ENCODE measurements at places on chromosomes 6 and 20.

- no peak for DNase-seq
Measured at GRCh38 chr6:73017476-73017875, 207.8 kb downstream of the KHDC1L start.

DNA sequence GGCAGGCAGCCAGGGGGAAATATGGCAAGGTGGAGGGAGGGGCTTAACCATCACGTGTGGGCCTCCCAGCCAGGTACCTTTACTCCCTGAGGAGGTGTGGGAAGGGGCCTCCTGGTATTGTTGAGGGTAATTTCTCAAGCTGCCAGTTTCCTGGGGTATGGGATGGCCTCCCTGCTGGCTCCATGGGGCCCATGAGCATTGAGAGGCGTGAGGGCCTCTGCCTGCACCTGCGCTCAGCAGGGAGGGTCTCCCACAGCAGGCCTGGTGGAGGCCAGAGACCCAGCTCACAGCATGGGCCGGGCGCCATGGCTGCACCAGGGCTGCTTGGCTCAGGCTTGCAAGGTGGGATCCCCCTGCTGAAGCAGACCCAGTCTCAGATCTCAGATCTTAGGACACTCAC is 113.0 kb downstream of the GRM4 start:
- no peak for DNase-seq

DNA sequence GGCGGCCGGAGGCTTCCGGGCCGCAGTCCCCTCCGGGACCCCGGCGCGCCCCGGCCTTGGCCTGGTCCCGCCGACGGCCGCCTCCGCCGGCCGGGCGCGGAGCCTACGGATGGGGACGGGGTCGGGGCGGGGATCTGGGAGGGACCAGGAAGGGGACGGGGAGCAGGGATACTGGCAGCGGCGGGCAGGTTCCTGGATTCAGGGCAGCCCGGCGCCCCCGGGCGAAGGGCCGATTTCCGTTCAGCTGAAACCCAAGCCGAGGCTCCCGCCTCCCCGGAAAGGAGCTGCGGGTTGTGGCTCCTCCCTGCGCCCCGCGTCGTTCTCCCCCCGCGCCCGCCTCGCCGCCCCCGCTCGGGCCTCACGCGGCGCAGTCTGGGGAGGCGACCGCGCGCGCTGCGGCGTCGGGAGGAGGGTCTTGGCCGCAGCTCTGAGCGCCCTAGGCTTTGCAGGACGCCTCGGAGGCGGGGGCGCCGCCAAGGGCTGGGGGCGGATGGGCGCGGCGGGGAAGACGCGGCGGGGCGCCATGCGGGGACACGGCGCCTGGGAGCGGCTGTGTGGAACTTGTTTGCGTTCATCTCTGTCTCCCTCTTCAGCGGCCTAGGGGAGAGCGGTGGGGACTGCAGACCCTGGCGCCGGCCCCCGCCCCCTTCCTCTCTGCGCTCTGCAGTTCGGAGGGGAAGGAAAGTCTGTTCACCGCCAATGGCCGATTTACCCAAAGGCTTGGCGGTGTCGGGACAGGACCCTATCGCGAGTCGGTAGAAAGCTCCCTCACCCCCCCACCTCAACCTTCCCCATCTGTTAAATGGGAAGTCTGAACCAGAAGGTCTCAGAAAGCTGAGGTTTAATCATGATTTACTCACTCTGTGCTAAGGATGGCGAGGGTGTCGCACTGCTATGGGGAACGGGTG is 22.7 kb upstream of the TMEM181 start:
- no peak for DNase-seq

GRCh38 chr6:169665289-169665688 is 36.5 kb downstream of the WDR27 start:
- no peak for DNase-seq

DNA sequence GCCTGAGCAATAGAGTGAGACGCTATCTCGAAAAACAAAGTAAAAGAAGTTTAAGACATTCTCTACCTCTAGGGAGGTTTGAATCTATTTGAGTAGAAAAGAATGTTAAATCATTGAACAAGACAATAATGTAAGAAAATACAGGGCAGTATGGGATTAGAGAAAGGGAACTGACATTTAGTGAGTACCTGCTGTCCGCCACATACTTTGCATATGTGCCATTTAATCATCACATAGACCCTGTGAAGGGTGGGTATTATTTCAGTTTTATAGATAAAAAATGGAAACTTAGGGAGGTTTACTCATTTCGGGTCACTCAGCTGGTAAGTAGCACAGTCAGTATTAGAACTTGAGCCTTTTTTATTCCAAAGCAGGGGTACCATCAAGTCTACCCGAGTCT is 31.4 kb downstream of the STK4 start:
- DNase-seq = no peak

- DNase-seq = no peak
Measured at GRCh38 chr6:115004204-115004603, 661.4 kb upstream of the HS3ST5 start.

GRCh38 chr6:116300566-116300965 is 20.8 kb upstream of the TSPYL1 start:
- no peak for DNase-seq

DNA sequence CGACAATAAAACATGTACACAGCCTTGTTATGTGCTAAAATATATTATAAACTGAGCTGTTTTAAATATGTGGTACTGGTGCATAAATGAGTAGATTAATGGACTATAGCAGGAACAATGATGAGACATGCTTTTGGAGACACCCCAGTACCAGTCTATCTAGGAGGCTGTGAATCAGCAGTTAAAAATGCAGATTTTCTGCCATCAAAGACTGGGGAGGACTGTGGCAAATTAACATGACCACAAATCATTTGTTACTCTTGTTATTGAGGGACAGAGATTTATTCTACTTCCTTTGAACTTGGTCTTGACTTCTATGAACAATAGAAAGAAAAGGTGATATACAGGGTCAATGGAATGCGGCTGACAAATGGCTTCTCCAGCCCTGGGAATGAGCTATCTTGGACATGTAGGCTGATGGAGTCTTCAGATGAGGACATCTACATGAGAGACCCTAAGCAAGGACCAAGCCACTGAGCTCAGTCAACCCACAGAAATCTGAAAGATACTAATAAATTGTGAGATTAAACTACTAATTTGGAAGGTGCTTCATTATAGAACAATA is 551.7 kb upstream of the GJE1 start:
- peak; percentile 18 for DNase-seq

GRCh38 chr20:62364911-62365736 is 2.0 kb downstream of the LAMA5 start:
- no peak for DNase-seq

GRCh38 chr20:58056921-58057686 is 171.3 kb downstream of the ANKRD60 start:
- DNase-seq = no peak

DNA sequence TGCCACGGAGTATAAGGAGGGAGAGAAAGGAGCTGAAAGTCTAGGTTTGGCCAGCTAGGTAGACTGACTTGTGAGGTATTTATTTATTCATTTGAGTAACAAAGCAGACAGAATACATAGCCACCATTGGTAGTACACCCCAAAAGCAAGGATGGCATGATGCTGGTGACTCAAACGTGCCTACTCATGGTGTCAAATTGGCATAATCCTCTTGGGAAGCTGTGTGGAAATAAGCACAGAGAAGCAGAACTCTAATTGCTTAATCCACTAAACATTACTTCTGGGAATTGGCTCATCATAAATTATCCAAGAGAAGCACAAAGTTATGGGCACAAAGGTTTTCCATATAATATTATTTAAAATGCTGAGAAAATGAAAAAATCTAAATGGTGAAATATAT is 2.5 kb downstream of the DEFB132 start:
- no peak for DNase-seq

DNA sequence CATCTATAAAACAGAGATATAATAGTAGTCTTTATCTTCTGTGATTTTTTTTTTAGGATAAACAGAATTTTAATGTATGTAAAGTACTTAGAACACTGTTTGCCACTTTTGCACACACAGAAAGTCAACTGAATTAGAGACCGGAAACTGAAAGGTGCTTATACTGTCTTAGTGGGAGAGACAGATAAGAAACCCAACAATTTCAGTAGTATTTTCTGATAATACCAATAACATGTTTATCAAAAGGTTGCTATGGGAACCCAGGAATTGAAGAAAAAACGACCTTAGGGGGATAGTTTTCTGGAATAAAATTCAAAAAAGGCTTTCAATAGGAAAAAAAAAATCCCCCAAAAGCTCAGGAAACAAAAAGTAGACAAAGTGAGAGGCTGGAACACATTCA is 138.6 kb downstream of the BCKDHB start:
- no peak for DNase-seq

All from T1000 (cell line).